Central memory CD8-positive, alpha-beta T cell (primary cell): ENCODE measurements at places on chromosomes 7 and 10.

DNA sequence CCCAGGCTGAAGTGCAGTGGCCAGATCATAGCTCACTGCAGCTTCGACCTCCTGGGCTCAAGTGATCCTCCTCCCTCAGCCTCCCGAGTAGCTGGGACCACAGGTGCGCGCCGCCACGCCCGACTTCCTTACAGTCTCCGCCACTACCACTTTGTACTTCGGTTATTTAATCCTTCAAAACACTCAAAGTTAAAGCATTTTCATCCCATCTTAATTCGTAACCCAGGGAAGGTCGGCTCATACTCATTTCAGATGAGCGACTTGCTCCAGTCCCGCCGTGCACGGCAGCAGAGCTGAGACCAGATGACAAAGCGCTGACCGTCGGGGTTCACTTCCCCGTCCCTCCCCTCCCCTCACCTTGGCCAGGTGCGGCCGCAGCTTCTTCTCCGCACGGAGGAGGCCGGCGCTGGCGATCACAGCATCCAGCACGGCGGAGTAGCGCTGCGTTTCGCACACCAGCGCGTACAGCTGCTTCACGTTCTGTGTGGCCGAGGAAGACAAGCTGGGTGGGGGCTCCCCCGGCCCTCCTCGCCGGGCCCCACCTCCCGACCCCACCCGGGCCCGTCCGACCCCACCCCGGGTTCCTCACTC is 457 bp downstream of the NSUN5 start:
- H3K27me3 ChIP-seq = no peaks in the 10 kb centered on the region
- H3K4me1 ChIP-seq = peaks cover 37% of the 10 kb centered on the region
- no peak for DNase-seq

GRCh38 chr7:151722533-151722932 is 154.4 kb downstream of the PRKAG2 start:
- no peak for DNase-seq
- no peaks in the 10 kb centered on the region for H3K27me3 ChIP-seq
- H3K27ac ChIP-seq = no peak overlapping the region
- peaks cover 9% of the 10 kb centered on the region for H3K4me1 ChIP-seq

DNA sequence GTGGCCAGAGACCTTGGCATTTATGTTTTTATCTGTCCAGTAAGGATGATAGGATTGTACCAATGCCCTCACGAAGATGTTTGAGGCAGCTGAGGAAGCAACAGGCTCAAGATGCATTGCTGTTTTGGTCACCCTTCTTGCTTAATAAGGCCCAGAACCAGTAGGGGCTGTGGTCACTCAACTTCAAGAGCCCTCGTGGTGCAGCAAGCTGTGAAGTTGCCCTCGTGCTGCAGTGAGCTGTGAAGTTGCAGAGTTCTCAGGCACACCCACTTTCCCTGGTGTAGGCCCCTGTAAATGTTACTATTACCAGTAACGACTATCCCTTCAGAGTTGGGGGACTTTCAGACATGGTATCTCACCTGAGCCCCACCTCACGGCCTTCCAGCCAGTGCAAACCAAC is 207.6 kb upstream of the LYZL1 start:
- no peak overlapping the region for H3K27ac ChIP-seq
- no peaks in the 10 kb centered on the region for H3K4me1 ChIP-seq
- H3K4me3 ChIP-seq = no peak overlapping the region
- peaks cover 42% of the 10 kb centered on the region for H3K27me3 ChIP-seq
- DNase-seq = no peak
- no peaks in the 10 kb centered on the region for H3K36me3 ChIP-seq

GRCh38 chr7:85641331-85641730 is 454.5 kb upstream of the SEMA3D start:
- no peaks in the 10 kb centered on the region for H3K36me3 ChIP-seq
- no peaks in the 10 kb centered on the region for H3K4me1 ChIP-seq
- H3K4me3 ChIP-seq = no peak overlapping the region
- no peaks in the 10 kb centered on the region for H3K27me3 ChIP-seq
- H3K27ac ChIP-seq = no peak overlapping the region

GRCh38 chr7:105438847-105439173 is 50.1 kb upstream of the SRPK2 start:
- H3K36me3 ChIP-seq = no peaks in the 10 kb centered on the region
- no peak overlapping the region for H3K27ac ChIP-seq
- H3K27me3 ChIP-seq = no peaks in the 10 kb centered on the region
- H3K4me3 ChIP-seq = no peak overlapping the region

- H3K27me3 ChIP-seq = no peaks in the 10 kb centered on the region
- H3K4me3 ChIP-seq = no peak overlapping the region
- peaks cover 20% of the 10 kb centered on the region for H3K4me1 ChIP-seq
- DNase-seq = no peak
- no peak overlapping the region for H3K27ac ChIP-seq
Measured at GRCh38 chr7:2048006-2048405, 184.7 kb downstream of the MAD1L1 start.

DNA sequence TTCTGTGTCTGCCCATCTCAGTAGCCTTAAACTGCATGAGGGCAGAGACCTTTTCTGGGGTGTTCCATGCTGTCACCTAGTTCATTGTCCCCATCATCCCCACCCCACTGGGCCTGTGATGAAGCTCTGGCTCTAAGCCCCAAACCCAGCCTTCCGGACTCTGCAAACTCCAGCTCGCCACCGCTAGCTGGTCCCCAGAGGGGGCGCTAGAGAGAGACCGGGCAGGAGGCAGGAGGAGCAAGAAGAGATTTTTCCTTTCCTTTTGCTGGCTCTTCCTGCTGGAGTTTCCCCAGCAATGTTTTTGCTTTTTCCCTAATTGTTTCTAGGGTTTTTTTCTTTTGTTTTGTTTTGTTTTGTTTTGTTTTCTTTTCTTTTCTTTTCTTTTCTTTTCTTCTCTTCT is 234.4 kb downstream of the TEX36 start:
- H3K36me3 ChIP-seq = no peaks in the 10 kb centered on the region
- no peak overlapping the region for H3K27ac ChIP-seq
